ENCODE measurements at places on chromosomes 1 and 21.
A peak's percentile ranks its signal among the peaks of the same experiment; 100 is the strongest.

DNA sequence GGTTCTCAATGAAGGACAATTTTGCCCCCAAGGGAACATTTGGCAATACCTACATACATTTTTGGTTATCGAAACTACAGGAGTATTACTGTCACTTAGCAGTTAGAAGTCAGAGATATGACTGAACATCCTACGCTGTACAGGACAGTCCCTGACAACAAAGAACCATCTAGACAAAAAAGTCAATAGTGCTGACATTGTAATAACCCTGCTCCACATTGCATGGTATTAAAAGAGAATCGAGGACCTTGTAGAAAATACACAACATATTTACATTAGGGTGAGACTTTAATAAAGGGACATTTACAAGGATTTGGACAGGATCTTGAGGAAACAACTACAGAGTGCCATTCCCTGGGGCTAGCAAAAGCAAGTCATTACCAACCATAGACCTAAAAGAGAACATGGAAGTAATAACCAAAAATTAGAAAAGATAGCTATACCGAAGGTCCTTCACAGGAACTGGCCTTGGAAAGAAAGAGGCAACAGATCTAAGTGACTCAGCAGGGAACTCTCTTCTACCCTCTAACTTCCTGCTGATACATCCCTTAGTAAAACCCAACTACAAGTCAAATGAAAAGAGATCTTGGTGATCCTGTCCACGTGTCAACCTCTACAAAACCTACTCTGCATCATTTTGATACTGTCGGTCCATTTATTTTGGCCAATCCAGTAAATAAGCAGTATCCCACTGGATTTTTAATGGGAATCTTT, 40.2 kb downstream of the ANGPTL3 start:
- no peak for DNase-seq

GRCh38 chr1:159866066-159866465, 3.6 kb upstream of the VSIG8 start:
- no peak for DNase-seq

GRCh38 chr1:231973830-231974229, 347.2 kb downstream of the DISC1 start:
- peak; percentile 74 for DNase-seq

DNA sequence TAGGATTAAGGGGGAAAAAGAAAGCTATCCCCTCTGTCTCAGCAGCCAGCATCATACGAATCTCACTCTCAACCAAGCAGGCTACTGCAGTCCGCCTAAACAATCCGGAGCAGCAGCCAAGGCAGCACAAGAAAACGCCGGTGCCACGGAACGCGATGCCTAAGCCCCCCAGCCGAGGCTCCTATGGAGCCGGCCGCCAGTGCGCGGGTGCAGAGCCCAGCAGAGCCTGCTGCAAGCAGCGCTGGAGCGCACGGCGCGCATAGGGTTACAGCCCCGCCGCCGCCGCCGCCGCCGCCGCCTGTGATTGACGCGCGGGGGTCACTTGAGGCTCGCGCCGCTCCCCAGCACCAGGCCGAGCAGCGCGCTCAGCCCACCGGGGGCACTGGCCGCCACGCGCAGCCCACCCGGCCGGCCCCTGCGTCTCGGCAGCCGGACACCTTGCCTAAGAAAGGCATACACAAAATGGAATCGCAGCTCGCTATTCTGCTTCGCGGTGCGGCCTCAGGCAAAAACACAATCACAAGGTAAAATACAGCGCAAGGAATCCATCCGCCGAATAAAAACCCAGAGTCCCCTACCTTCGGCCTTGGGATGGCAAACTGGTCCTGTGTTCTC, 780 bp downstream of the HIVEP3 start:
- no peak for DNase-seq

GRCh38 chr1:204650911-204651570, 34.5 kb downstream of the LRRN2 start:
- DNase-seq = no peak

- no peak for DNase-seq
Measured at GRCh38 chr21:14766241-14766640, 220.1 kb upstream of the SAMSN1 start.

- no peak for DNase-seq
Measured at GRCh38 chr1:244049162-244050013, 1.7 kb upstream of the ZBTB18 start.

GRCh38 chr1:88061492-88062177, 622.4 kb upstream of the PKN2 start:
- DNase-seq = peak; percentile 14

DNA sequence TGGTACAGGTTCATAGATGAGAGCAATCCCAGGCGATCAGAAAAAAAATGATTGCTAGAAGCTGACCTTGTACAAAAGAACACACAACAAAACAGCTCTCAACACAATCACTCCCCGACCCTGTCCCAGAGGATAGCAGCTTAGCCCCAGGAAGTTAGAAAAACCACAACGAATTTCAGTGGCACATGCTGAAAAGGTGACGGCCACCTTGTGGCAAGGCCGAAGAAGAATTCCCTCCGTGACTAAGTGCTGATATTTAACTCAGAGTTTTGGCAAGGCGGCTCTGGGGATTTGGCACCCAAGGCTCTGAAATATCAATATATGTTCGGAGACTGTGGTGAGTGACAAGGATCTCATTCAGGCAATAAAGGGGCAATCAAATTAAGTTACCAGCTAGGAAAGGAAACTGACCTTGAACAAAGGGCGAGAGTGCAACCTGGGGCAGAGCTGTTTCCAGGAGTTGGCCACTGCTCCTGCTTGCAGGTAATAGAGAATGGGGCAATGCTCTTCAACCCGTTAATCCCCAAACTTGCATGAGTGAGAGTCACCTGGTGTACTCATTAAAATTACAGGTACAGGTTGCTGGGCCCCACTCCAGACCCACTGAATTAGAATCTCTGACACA, 96.2 kb downstream of the BEND5 start:
- DNase-seq = no peak

DNA sequence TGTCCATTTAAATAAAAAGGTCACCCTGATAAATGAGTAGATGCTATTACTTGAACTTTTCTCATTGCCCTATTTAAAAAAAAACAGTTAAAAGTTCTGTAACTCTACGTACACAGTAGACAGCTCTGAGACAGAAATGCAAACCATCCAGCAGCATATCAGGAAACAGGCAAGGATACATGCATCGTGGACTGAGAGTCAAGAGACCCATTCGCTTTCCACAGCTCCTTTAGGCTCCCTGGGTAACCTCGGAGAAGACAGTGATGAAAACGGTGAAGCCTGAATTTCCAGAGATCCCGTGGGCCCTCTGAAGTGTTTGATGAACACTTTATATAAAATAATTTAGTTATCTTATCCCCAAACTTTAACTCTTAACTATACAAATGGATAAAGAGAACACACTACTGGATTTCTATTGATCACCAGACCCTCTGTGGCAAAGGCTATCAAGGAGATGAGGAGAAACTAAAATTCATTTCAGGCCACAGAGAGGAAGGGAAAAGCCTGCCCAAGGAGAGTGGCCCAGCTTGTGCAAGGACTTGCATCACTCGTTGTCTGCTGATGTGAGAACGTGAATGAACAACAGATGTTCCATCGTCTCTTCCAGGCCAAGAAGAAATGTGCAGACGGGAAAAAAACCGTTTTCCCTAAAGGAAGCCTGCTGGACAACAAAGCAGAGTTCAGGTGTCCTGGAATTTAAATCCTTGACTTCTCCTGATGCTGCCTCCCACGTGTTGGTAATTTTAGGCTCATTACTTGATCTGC, 131.0 kb downstream of the TGFBR3 start:
- DNase-seq = no peak

DNA sequence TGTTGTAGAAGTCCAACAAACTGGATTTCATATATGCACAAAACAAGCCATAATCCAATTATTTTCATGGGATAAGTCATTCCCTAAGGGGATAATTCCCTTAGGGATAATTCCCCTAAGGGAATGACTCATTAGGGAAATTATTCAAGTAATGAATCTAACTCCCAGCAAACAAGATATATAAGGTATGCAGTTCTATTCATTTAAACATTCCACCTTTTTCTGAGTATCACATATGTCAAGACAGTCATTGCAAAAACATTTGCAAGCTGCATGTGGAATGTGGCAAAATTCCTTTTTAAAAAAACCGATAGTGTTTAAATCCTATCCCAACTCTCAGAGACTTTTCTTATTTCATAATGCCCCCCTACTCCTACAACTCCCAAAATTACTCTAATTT, 131.2 kb downstream of the AKT3 start:
- DNase-seq = no peak

- no peak for DNase-seq
Measured at GRCh38 chr1:222073307-222073995, 331.6 kb upstream of the DUSP10 start.

DNA sequence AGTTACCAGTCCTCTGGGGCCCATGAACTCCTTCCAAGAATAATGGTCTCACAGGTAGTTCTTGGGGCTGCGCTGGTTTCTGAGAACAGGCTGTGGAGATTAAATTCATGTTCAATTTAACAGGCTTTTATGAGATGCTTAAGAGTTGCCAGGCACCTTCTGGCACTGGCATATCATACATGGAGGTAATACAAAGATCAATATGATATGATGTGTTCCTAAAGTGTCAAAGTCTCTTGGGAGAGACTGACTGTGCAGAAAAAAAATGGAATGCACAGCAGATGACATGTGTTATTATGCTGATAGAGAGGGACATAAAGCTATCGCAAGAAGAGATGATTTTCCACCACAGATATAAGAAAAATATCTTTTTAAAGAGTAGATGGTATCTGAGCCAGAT, 6.8 kb downstream of the CYP2J2 start:
- DNase-seq = no peak

GRCh38 chr1:18932387-18932786, 24.1 kb downstream of the IFFO2 start:
- DNase-seq = no peak

DNA sequence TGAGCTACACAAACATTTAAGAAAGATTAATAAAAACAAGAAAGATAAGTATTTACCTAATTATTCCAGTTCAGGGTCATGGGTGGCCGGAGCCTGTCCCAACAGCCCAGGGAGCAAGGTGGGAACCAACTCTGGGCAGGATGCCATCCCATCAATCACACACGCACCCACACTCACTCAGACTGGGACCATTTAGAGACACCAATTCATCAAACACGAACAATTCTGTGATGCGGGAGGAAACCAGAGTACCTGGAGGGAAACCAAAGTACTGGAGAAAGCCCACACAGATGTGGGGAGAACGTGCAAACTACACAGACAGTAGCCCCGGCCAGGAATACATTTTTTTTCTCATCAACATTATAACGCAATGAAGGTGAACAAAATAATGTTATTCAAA, 16.2 kb downstream of the WASF2 start:
- DNase-seq = no peak

DNA sequence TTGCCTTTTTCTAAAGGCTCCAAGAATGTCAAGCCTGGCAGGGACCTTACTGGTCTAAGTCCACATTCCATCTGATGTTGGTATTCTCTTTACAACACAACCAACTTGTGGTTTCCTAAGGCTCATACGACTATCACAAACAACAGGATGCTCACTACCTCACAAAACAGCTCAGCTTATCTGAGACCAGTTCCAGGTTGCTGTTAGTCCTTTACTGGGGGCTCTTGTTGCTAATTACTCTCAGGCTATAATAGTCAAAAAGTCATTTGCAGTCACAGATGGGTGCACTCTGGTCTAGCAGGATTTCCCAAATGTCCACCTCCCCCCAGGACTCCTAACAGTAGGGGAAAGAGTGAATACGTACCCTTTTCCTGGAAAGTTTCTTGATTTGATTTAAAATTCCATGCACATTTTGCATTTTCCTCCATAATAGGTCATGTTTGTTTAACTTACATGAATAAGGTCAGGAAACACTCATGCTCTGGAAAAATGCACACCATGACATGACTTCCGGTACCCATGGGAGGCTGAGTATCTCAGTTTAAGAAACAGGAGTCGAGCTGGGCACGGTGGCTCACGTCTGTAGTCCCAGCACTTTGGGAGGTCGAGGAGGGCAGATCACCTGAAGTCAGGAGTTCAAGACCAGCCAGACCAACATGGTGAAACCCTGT, 16.0 kb downstream of the LCK start:
- DNase-seq = no peak

- DNase-seq = peak; percentile 84
Measured at GRCh38 chr1:19597496-19598309, 46.4 kb upstream of the NBL1 start.

GRCh38 chr1:150551051-150551783, 2.0 kb downstream of the ADAMTSL4 start:
- DNase-seq = no peak

- no peak for DNase-seq
Measured at GRCh38 chr1:7785108-7785507, 1.0 kb downstream of the PER3 start.

GRCh38 chr1:32341186-32341757, 5.2 kb upstream of the MARCKSL1 start:
- no peak for DNase-seq

- no peak for DNase-seq
Measured at GRCh38 chr1:75472089-75472970, 138.6 kb downstream of the SLC44A5 start.

DNA sequence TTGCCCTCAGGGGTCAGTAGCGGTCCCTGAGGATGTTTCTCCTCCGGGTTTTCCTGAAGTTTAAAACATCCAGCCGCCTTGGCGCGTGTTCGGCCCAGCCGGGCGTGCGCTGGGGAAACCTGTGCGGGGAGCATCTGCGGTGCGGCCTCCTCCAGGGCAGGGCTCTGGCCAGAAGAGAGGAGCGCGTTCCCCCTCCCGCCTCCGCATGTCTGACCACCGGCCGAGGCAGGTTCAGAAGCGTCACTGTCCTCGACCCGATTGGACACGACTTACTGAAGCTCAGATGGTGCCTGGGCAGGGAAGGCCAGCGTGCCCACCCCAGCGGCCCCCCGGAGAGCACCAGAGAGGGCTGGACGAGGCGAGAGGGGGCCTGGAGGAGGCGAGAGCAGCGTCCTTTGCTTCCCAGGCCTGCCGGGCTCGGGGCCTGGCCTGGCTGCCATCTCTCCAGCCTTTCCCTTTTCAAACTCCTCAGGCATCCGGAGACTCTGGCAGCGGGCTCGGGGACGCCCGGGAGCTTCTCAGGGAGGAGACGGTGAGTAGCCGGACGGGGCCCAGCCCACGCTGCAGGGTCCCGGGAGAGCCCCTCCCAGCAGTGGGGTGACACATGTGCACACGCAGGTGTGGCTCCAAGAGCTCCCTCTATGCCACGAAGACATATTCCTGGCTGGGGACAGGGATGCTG, 67.1 kb downstream of the SLC19A1 start:
- DNase-seq = no peak

DNA sequence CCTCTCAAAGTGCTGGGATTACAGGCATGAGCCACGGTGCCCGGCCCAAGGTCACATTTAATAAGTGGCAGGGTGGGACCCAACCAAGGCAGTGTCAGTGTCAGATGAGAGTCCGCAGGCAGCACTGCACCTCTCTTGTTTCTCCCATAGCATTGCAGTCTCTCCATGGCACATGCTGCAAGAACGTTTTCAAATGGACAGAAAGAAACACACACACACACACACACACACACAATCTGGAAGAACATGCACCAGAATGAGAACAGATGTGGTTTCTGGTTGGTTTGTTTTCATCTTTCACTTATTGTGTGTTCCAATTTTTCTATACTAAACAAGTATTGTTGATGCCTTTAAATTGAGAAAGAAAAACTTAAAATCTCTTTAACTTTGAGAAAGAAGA, 126.5 kb downstream of the SYF2 start:
- DNase-seq = no peak

GRCh38 chr1:54814126-54814498, 13.0 kb upstream of the TTC22 start:
- no peak for DNase-seq
